Activated CD4-positive, alpha-beta T cell treated with anti-CD3 and anti-CD28 coated beads for 36 hours (primary cell): ENCODE measurements at places on chromosomes 5 and 9.
A peak's percentile ranks its signal among the peaks of the same experiment; 100 is the strongest.

DNA sequence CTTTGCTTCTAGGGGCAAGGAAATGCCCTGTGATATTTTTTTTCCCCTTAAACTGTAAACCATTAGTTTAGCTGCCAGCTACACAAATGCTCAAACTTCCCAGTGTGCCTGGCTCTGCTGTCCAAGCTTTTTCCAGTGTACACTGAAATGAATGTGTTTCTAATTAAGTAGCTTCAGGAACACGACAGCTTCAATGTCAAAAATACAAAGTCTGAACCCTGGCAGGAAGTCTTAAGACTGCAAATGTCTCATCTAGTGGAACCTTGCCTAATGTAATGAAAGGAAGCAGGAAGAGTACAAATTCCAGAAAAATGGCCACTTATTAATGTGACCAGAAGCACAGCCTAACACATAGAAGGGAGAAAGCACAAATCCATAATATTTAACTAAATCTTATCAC lies 255.2 kb downstream of the CRB2 start:
- DNase-seq: no peak

- no peak for DNase-seq
These were observed 27.1 kb downstream of the MAP1B start for GRCh38 chr5:72134226-72134899.

DNA sequence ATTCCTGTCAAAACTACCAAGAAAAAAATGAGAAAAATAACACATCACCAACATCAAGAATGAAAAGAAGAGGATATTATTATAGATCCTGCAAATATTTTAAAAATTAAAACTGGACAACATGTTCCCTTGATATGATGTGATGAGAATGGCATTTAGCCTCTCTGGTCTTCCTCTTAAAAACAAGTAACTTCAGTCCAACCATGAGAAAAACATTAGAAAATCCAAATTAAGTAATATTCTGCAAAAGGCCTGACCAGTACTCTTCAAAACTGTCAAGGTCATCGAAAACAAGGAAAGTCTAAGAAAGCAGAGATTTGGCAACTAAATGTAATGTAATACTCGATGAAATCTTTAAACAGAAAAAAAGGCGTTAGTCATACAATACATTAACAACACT lies 167.1 kb upstream of the SNX2 start:
- DNase-seq: no peak

GRCh38 chr9:127763918-127764384 lies 14.5 kb downstream of the SH2D3C start:
- DNase-seq: peak; percentile 69

DNA sequence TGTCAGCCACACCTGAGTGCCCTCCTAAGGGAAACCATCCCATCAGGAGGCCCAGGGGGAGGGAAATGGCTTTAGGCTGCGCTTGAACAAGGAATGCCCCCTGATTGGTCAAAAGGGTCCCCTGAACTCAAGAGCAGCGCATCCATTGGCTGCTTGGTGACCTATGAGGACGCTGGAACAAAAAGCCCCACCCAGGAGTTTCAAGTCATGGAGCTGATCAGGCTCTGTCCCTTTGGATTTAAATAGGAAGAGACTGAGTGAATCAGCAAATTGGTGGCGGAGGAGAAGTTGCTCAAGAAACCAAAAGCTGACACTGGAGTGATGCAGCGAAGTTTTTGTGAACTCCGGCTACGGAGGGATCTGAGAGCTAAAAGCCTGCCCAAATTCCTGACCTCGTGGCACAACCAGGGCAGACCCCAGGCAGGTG lies 66.7 kb downstream of the SMIM23 start:
- DNase-seq: no peak

DNA sequence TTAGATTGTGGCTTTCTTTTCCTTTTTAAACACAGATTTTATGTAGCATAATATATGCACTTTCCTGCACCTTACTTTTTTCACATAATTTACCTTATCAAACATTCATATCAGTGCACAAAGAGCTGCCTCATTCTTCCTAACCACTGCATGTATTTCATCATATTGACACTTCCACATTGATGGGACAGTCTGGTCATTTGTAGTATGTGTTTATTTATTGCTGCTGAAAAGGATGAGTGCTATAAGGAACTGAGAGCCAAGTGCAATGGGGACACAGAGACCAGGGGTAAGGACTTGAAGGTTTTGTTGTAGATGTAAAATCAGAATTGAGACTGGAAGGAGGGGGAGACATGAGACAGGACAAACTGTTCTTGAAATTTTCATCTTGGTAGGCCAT lies 193.8 kb downstream of the SMARCA2 start:
- DNase-seq: no peak

- no peak for DNase-seq
These were observed 186.6 kb upstream of the ZNF608 start for GRCh38 chr5:124932791-124933600.

- no peak for DNase-seq
These were observed 4.8 kb downstream of the N4BP3 start for GRCh38 chr5:178117923-178118701.

- DNase-seq: peak; percentile 62
These were observed 1.4 kb upstream of the HSDL2 start for GRCh38 chr9:112378328-112379176.

GRCh38 chr5:87120518-87121303 lies 147.0 kb upstream of the RASA1 start:
- DNase-seq: peak; percentile 25

- no peak for DNase-seq
These were observed 43.8 kb downstream of the RECK start for GRCh38 chr9:36080519-36080918.

GRCh38 chr5:143279698-143280097 lies 123.8 kb downstream of the NR3C1 start:
- no peak for DNase-seq

DNA sequence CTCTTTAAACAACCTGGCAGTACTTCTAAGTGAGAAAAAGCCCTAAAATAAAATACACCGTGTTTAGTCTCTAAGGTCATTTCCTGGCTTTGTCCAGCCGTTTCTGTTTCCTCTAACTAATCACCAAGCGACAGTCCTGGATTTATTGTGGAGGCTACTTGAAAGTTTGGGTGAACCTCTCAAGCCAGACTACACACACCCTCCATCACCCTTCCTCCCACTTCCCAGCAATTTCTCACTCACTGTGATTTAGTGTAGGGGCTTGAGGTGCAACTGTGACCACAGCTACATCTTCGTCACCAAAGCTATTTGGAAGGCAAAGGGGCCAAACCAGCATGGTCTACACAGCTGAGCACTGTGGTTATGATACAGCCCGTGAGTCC lies 240.0 kb upstream of the SLC24A2 start:
- DNase-seq: no peak

DNA sequence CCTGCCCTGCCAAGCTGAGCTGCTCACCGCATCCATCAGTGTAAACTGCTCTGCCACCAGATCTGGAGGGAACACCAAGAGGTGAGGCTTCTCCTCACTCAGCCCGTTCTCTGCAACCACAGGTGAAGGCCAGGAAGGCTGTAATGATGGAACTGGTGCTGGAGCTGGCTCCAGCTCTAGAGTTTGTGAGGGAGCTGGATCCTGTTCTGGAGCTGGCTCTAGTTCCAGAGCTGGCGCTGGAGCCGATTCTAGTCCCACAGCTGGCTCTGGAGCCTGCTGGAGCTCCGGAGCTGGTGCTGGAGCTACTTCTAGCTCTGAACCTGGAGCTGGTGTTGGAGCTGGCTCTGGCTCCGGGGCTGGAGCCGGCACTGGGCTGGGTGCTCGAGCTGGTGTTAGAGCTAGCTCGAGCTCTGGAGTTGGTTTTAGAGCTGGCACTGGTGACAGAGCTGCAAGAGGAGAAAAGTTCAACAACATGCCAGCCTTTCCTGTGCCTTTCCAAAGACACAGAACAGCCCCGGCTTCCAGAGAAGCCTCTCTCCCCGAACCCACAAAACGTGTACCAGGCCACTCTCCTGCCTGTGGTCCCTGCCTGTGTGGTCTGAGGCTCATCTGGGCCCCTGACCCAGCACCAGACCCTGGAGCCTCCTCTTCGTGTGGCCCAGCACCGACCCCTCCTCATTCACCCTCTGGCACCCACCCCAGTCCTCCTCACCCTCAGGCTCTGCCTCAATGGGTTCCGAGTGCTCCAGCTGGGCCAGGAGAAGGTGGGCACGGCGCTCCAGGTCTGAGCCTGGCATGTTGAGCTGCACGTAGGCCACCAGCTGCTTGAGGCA lies 12.9 kb downstream of the RALGDS start:
- DNase-seq: no peak

DNA sequence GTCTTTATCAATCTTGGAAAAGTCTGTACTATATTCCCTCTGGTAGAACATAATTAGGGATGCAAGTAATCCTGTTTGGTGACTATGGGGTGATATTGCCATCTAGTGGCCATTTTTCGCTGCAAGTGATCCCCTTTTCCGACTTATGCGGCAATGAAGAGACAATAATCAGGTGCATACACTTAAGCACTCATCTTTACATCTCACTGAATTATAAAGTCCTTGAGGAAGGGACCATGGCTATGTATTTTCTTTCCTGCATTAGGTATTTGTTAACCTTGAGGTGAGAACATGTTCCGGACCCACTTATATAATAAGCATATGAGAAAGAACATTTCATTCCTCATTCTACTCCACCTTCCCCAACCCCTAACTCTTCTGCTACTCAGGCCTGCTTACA lies 19.6 kb upstream of the LIX1 start:
- peak; percentile 70 for DNase-seq

- DNase-seq: no peak
These were observed 89.3 kb downstream of the MACIR start for GRCh38 chr5:103347716-103348423.

DNA sequence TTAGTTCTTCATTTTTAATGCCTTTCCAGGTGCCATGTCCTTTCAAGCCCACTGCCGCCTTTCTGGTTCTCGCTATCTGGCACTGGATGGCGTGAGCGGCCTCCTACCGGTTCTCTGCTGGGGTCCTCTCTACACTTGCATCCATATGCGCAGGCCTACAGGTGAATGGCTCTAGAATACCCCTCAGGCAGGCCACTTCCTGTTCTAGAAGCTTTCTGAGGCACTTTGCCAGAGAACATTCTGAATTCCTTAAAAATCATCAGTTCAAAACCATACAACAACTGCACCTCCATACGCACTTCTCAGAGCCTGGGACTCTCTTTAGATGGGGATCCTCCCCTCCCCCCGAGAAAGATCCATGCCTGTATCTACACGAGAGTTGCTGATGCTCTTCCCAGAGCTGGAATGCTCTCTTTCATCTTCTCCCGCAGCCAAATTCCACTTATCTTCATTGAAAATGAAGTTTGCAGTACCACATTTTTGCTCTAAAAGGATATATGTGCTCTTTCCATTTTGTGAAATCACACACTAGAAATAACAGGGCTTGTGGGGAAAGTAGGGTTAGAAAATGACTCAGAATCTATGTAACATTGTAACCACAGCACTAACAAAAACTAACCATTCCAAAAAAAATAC lies 1.4 kb upstream of the LHFPL2 start:
- no peak for DNase-seq

DNA sequence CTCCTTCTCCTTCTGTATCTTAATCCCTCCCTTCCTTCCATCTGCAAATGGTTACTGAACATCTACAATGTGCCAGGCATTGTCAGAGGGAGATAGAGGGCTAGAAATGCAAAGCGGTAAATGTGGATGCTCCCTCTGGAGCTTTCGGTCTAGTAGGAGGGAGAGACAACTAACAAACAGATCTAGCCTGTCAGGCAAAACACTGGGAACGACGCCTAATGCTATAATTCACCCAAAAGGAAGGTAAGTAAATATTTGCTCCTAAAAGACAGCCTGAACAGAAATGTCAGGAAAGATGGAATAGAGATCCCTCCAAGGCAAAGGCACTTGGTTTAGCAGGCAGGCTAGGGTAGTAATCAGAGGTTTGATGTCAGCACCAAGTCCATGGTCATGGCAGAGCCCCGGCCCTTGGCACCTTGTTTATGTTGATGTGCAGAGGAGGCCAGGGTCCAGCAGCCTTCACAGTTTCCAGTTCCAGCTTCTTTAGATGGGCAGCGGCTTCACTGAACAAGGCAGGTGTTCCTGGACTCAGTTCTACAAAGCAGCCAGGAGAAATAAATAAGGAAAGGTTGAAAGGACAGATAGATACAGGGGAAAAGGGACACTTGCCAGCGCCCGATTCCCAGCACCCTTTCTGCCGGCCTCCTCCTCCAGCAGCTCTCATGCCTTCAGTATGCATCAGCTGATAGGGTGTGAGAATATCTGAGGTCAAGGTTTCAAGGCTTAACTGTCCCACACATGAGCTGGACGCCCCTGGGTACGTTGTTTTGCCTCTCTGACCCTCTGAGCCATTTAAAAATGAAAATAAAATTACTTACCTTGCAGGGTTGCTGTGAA lies 46.5 kb upstream of the FRRS1L start:
- DNase-seq: no peak

DNA sequence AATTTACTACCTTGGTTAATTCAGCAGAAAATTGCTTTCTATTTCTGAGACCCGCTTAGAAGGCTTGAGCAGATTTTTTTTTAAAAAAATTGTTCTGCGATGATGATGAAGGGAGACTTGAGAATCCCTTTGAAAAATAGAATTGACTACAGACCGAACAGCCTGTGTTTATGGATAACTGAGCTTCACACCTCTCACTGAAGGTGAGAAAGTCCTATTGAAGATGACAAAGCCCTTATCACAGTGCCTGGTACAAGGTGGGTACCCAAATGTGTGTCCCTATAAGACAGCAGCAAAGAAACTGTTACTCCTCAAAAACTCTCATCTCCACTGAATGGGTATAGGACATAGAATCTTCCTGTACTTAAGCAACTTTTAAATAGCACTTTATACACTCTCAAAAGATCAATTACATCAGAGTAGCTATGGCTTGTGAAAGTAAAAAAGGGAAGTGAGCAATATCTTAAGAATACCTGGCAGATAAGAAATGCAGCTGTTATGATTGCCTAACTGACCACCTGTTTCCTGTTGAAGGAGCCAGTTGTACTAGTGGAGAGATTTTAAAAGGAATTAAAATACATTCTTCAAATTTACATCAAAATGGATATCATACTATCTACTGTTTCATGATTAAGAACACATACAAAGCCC lies 419.7 kb downstream of the CHSY3 start:
- DNase-seq: no peak

DNA sequence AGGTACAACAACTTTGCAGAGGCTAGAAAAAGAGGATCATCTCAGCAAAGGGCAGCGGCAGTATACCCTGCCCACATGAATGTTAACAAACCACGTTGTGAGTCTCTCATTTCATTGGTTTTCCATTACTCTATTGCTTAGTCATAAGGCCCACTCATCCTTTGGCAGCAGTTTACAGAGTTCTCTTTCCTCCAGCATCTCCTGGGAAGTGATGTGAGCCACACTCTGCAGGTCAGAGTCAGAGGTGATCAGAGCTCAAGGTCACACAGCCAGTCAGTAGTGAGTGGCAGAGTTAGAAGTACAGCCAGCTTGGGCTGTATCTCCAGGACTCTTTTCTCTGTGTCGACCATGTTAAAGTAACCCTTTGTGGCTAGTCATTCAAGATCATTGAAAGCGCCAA lies 599.6 kb upstream of the GRAMD2B start:
- no peak for DNase-seq
